Colonic mucosa (tissue), 4 donors: ENCODE measurements at places on chromosomes 4 and X. TPM values are rescaled to one million over a fixed set of nuclear protein-coding genes. Genes with fewer than 3 reads are reported as not detected.
A peak's percentile ranks its signal among the peaks of the same experiment; 100 is the strongest.

- no peak for DNase-seq
- H3K27me3 ChIP-seq: no peaks in the 10 kb centered on the region
- H3K36me3 ChIP-seq: no peaks in the 10 kb centered on the region
Measured at GRCh38 chrX:53047228-53047627, 1.4 kb upstream of the GPR173 start.

- H3K27me3 ChIP-seq: no peaks in the 10 kb centered on the region
- no peaks in the 10 kb centered on the region for H3K36me3 ChIP-seq
- no peak for DNase-seq
- no peak overlapping the region for H3K4me3 ChIP-seq
- no peak overlapping the region for H3K27ac ChIP-seq
Measured at GRCh38 chr4:184960505-184960971, 57.8 kb upstream of the HELT start.

- H3K27ac ChIP-seq: no peak overlapping the region
- no peaks in the 10 kb centered on the region for H3K4me1 ChIP-seq
- H3K4me3 ChIP-seq: no peak overlapping the region
Measured at GRCh38 chr4:23135792-23136645, 443.3 kb downstream of the GBA3 start.

- H3K36me3 ChIP-seq: no peaks in the 10 kb centered on the region
- peaks cover 2% of the 10 kb centered on the region for H3K4me1 ChIP-seq
- DNase-seq: no peak
Measured at GRCh38 chrX:13219991-13220764, 99.7 kb downstream of the ATXN3L start.

DNA sequence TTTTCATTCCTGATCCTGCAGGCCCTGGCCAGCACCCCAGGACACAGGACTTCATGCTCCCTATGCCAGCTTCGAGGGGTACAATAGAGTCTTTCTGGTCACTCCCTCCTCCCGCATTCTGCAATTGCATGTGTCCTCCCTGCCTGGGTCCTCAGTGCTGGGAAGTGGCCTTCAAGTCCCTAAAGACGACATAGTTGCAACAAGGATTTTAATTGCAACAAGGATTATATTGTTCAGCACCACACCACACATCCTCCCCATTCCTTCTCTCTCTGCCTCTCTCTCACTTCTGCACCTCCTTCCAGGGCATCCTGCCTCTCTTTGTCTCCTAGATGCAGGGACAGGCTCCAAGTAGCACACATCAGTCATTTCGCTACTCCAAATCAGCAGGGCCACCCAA lies 25.5 kb downstream of the SCD5 start:
- no peaks in the 10 kb centered on the region for H3K27me3 ChIP-seq
- no peaks in the 10 kb centered on the region for H3K4me1 ChIP-seq
- H3K36me3 ChIP-seq: no peaks in the 10 kb centered on the region
- H3K4me3 ChIP-seq: no peak overlapping the region
- no peak overlapping the region for H3K27ac ChIP-seq

DNA sequence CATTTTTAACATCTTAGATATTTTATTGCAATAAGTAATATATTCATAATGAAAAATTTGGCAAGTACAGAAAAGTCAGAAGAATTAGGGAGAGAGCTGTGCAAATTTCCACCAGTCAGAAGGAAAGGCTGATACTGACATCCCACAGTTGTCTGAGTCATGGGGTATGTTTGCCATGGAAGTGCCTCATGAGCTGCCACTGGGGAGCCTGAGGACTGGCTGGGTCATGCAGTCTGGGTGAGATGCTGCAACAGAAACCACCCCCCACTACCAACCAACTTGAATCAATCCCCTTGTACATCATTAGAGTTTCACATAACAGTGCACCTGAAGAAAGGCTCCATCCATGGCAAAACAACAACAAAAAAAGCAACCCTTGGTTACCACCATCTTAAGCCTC lies 45.2 kb upstream of the ENPP6 start:
- H3K36me3 ChIP-seq: no peaks in the 10 kb centered on the region
- H3K4me3 ChIP-seq: no peak overlapping the region
- no peaks in the 10 kb centered on the region for H3K27me3 ChIP-seq
- no peak overlapping the region for H3K27ac ChIP-seq
- peak; percentile 4 for DNase-seq

- H3K4me3 ChIP-seq: no peak overlapping the region
- no peak overlapping the region for H3K27ac ChIP-seq
- no peaks in the 10 kb centered on the region for H3K36me3 ChIP-seq
- H3K27me3 ChIP-seq: no peaks in the 10 kb centered on the region
- H3K4me1 ChIP-seq: no peaks in the 10 kb centered on the region
Measured at GRCh38 chr4:114267976-114268375, 288.5 kb upstream of the ARSJ start.

DNA sequence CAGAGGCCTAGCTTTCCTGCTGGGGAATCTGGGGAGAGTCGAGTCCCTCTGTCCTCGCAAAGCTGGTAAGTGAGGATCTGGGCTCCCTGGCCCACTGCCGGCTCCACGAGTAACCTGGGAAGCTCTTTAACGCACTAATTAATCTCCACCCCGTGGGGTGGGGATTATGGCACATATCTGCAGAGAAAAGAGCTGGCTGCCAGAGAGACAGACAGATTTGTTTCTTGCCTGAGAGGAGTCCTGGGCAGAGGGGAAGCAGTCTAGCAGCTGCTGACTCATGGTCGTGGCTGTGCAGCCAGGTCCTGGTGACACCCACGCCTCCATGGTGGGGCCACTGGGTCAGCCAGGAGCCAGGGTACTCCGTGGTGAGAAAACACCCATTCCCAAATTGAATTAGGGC lies 14.0 kb downstream of the SORCS2 start:
- no peaks in the 10 kb centered on the region for H3K27me3 ChIP-seq
- H3K4me1 ChIP-seq: no peaks in the 10 kb centered on the region
- peak overlapping the region; percentile 22 for H3K27ac ChIP-seq
- no peak for DNase-seq

DNA sequence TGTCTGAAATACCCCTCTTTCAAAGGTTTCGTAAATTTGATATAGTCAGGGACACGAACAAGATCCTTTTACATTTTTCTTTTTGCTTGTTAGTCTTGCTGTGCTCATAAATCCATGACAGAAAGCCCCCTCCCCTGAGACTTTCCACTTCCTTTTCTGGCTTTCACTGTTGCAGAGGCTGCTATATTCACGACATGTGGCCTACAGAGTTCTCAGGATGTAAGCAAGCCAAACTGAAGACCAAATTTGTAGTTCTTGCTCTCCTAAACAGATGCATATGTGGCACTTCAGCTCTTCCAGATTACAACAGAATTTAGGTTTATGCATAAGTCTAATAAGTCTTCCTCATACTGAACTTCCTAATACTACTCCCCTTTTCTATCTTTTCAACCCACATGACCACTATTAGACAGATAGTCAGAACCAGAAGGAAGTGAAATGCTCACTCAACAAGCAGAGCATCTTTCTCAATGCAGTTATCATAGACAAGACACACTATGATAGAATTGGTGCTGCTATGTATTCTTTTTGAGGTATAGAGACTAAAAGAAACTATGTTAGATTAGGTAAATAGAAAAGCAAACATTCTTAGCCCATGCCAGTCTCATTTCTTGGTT lies 15.0 kb downstream of the BTK start:
- no peaks in the 10 kb centered on the region for H3K36me3 ChIP-seq
- no peaks in the 10 kb centered on the region for H3K27me3 ChIP-seq
- no peaks in the 10 kb centered on the region for H3K4me1 ChIP-seq
- no peak for DNase-seq

GRCh38 chr4:189828081-189828697 lies 112.5 kb upstream of the FRG1 start:
- no peaks in the 10 kb centered on the region for H3K27me3 ChIP-seq
- no peak overlapping the region for H3K4me3 ChIP-seq

DNA sequence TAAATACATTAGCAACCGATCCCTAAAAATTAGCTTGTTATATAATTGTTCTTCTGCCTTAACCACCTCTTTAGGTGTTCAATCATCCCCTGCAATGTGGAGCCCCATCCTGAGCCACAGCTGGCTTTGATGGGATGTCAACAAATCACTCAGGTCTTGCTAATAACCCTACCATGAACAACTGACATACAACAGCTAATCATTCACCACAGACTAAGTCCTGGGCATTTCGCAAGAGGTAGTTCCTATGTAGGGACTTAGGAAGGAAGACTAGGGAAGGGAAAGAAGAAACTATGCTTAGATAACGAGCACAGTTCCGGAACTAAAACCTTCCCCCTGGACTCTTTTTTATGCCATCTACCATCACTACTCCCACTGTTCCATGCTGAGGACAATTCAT lies 63.6 kb upstream of the PTCHD1 start:
- H3K4me3 ChIP-seq: no peak overlapping the region
- no peaks in the 10 kb centered on the region for H3K4me1 ChIP-seq
- no peak overlapping the region for H3K27ac ChIP-seq
- no peaks in the 10 kb centered on the region for H3K36me3 ChIP-seq

DNA sequence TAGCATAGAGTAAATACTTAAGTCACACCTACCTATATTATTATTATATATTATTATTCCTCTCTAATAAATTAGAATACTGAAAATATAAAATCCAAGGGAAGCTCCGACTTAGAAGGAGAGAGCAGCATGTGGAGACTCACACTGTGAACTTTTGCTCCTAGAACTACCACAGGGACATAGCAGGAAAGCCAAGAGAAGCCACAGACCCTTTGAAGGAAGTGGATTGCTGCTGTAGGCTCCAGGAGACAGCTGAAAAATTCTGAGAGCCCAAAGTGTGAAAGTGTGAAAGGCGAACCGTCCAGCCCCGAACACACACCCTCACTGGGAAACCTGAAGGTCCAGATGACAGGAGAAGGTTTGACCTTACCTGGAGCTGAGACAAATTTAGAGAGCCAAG lies 177.0 kb downstream of the FAM13A start:
- no peaks in the 10 kb centered on the region for H3K27me3 ChIP-seq
- no peak overlapping the region for H3K4me3 ChIP-seq
- no peaks in the 10 kb centered on the region for H3K4me1 ChIP-seq
- no peaks in the 10 kb centered on the region for H3K36me3 ChIP-seq
- H3K27ac ChIP-seq: no peak overlapping the region

DNA sequence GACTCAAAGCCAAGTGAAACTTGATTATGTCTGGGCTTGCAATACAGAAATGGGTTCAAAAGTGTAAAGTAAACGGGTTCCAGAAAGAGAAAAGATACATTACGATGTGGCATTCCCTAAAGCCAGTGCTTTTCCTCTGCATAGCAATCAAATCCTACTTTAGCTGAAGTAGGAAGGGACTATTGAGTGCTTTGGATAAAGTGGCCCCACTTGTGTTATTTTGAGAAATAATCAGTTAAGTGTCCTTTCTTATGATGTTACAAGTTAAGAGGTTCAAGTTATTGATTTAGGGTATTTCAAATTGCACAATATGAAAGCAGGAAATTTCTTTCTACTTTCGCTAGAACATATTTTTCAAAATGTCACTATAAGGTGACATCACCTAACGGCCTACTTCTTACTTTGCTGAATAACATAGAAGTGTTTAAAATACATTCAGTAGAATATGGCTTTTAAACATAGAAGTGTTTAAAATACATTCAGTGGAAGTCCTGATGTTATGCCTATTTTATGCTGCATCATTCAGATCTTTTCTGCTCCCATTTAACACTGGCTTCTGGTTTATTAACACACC lies 235.2 kb downstream of the DTHD1 start:
- H3K27me3 ChIP-seq: no peaks in the 10 kb centered on the region
- H3K27ac ChIP-seq: no peak overlapping the region
- H3K36me3 ChIP-seq: no peaks in the 10 kb centered on the region
- H3K4me3 ChIP-seq: no peak overlapping the region
- DNase-seq: no peak

GRCh38 chr4:31784558-31784957 lies 1064.4 kb downstream of the PCDH7 start:
- H3K27me3 ChIP-seq: no peaks in the 10 kb centered on the region
- no peak overlapping the region for H3K4me3 ChIP-seq
- no peak overlapping the region for H3K27ac ChIP-seq
- no peaks in the 10 kb centered on the region for H3K36me3 ChIP-seq
- no peak for DNase-seq
- H3K4me1 ChIP-seq: no peaks in the 10 kb centered on the region

DNA sequence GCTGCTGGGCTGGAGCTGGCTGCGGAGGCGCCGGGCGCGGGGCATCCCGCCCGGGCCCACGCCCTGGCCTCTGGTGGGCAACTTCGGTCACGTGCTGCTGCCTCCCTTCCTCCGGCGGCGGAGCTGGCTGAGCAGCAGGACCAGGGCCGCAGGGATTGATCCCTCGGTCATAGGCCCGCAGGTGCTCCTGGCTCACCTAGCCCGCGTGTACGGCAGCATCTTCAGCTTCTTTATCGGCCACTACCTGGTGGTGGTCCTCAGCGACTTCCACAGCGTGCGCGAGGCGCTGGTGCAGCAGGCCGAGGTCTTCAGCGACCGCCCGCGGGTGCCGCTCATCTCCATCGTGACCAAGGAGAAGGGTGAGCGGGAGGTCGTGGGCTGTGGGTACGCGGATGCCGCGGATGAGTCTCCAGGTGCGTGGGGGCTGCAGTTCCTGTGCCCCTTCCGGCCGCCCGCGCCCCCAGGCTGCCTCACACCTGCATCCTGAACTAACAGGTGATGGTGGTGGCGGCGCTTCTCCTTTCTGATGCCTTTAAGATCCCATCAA lies 499 bp downstream of the CYP2U1 start:
- DNase-seq: peak; percentile 18
- no peaks in the 10 kb centered on the region for H3K4me1 ChIP-seq
- H3K27ac ChIP-seq: peak overlapping the region; percentile 39
- peak overlapping the region; percentile 73 for H3K4me3 ChIP-seq
- no peaks in the 10 kb centered on the region for H3K36me3 ChIP-seq
- no peaks in the 10 kb centered on the region for H3K27me3 ChIP-seq

DNA sequence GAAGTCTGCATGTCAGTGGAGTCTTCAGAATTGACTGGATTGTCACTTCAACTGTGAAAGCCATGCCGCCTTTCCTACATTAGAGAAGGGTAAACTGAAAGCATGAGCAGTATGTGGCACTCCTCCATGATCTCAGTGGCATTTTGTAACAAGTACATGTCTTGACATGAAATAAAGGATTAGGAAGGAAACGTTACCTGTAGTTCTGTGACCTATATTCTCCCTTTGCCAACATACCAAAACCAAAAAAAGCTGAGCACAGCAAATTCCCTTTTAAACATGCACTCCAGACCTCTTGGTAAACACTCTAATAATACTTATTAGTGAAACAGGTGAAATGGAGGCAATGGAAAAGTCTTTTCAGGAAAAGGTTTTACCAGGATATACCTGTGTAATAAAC lies 344.2 kb downstream of the GRIA2 start:
- H3K36me3 ChIP-seq: no peaks in the 10 kb centered on the region
- no peaks in the 10 kb centered on the region for H3K4me1 ChIP-seq
- no peak for DNase-seq
- H3K27me3 ChIP-seq: no peaks in the 10 kb centered on the region
- no peak overlapping the region for H3K4me3 ChIP-seq

Gene ADGRG2
- 0.10 TPM for total RNA-seq

Gene TEX28
- total RNA-seq: not detected

Gene ARX
- 0.66 TPM for total RNA-seq

Gene ANK2
- 20.7 TPM for total RNA-seq

Gene GLOD5
- total RNA-seq: 9.0 TPM

Gene AWAT2
- not detected for total RNA-seq

Gene TMEM150C
- total RNA-seq: 2.5 TPM

Gene ADRA2C
- total RNA-seq: 0.61 TPM

Gene MANBA
- 16.3 TPM for total RNA-seq

Gene PPP3CA
- total RNA-seq: 34.5 TPM

Gene FAM9C
- not detected for total RNA-seq

Gene GLRA3
- total RNA-seq: not detected

Gene VEGFC
- total RNA-seq: 3.5 TPM

Gene RAI2
- 4.8 TPM for total RNA-seq
